Endothelial cell (in vitro differentiated cells): ENCODE measurements at places on chromosomes 7 and 10. TPM values are rescaled to one million over a fixed set of nuclear protein-coding genes. Genes with fewer than 3 reads are reported as not detected.

- no peak for DNase-seq
Measured at GRCh38 chr10:15346440-15347141, 24.5 kb downstream of the FAM171A1 start.

- no peak for DNase-seq
Measured at GRCh38 chr10:59055045-59055444, 121.4 kb upstream of the PHYHIPL start.

GRCh38 chr7:56063882-56064625 is at the start of gene SUMF2:
Gene SUMF2, plus strand, starts transcription at chr7:56064286. Its CDS starts 26 bp downstream, at chr7:56064312.
- DNase-seq, result peak; percentile 92

DNA sequence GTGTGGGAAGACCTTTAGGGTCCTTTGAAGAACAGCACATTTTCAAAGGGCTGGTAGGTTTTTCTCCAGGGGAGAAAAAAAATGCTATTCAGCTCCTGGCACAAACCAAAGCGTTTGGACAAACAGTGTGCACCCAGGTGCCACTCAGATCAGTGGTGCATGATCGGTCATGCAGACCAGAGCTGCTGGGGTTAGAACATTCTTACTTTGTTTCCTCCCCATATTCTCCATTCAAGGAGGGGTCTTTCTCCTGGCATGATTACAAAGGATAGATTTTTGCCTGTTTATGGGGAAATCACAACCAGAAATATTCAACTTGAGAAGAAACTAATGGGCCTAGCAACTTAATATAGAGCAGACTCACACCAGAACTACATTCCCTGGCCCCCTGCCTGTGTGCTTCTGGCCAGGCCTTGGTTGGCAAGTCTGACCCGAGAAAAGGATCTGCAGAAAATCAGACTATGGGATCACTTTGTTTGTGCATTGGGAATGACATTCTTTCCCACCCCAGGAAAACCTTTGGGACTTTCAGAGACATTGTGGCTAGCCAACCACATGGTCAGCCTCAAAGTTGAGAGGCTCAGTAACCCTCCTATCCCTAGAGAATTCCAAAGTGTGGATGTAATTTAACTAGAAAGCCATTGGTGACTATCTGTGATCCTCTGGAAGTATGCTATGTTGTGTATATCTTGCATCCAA is 82.3 kb upstream of the FGL2 start:
- no peak for DNase-seq

GRCh38 chr10:125089469-125089868 is 70.9 kb downstream of the CTBP2 start:
- no peak for DNase-seq

DNA sequence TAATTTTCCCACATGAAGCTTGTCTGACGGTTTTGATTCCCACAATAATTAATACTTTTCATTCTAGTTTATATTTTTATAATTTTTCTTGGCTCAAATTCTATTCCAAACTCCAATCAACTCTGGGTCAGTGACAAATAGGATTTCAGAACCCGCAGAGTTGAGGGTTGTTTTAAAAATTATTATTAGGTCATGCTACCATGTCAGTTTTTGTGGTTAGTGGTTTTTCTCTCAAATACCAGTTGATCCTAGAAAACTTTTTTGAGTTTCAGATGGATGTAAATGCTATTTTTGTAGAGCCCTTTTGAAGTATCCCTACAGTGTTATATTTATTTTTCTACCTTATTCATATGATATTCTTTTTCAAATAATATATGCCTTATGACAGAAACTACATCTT is 237.4 kb downstream of the SEMA3D start:
- DNase-seq, result no peak

GRCh38 chr7:122350701-122351100 is 46.2 kb upstream of the FEZF1 start:
- no peak for DNase-seq

DNA sequence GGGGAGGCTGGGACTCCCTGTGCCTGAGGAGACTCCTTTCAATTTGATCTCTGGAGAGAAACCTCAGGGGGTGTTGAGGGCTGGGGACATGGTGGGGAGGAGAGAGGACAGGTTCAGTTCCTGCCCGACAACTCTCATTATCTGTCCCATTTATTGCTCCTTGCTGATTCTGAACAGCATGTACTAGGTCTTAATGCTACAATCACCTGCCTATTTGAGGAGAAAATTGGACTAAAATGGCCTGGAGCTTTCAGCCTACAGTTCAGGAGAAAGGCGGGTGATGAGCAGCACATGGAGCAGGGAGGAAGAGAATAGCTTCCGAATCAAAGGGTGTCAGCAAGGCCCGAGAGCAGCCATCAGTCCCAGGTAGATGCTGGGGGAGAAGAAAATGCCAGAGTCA is 30.0 kb upstream of the ADCYAP1R1 start:
- DNase-seq, result no peak

DNA sequence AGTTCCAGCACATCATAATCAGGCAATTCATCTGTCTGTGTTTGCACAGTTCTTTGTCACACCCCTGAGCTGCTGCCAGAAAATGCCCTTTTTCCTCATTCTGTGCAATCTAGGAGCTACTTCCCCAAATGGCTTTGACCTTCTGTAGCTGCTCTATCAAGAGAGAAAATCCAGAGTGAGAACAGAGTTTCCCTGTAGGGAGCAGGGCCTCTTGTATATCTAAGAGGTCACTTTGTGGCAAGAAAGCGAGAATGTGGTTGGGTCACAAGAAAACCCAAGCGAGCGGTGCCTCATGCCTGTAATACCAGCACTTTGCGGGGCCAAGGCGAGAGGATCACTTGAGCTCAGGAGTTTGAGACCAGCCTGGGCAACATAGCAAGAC is 24.3 kb downstream of the SLC29A3 start:
- DNase-seq, result no peak

GRCh38 chr10:22894714-22895113 is 33.1 kb upstream of the ARMC3 start:
- DNase-seq, result no peak

Gene TBC1D12
- 9.3 TPM for total RNA-seq

Gene UCN3
- not detected for total RNA-seq

Gene GDF2
- not detected for total RNA-seq

Gene OGDHL
- total RNA-seq, result 7.5 TPM
